NCI-H1417 treated with DMSO at 0.1 percent for 48 hours (cell line): ENCODE measurements at places on chromosomes 5 and 9.

DNA sequence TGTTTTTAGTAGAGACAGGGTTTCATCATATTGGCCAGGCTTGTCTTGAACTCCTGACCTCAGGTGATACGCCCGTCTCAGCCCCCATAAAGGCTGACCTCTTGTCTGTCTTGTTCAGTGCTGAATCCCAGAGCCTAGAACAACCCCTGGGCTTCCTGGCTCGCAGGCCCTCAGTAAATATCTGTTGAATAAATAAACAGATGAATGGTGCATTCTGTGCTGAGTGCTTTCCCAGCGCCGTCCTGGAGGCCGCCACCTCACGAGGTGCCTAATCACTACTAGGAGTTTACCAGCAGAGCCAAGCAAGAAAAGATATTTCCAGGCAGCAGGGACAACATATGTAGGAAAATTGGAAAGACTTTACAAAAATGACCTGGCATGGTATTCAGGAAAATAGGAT, 88.5 kb downstream of the SNX24 start:
- DNase-seq, result no peak

DNA sequence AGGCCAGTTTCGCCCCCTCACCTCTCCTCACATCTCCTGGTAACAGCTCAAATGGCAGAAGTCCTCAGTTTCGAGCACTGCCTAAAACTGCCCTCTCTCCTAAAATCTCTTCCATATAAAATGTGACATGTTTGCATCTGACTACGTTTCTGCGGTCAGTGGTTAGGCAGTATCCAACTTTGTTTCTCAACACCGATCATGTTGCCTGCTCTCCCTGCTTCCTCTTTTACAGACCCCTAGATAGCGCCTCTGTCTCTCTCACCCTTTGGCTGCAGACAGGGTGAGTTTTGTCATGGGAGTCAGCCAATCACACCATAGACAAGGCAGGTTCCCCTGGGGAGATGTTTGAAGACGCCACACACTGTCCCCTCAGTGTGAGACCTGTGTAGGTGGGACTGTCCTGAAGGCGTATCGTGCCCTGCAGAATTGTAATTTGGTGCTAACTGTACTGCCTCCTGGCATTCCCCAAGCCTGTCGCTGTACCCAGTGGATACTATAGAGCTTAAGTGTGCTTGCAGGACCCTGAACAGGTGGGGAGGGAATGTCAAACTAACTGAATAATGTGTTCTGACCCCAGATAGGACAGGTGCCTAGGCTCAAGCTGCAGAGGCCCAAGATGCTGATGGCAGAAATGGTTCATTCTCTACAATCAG, 1.1 kb downstream of the HEXB start:
- no peak for DNase-seq

- DNase-seq, result no peak
These were observed 15.7 kb upstream of the MSX2 start for GRCh38 chr5:174708476-174709207.

DNA sequence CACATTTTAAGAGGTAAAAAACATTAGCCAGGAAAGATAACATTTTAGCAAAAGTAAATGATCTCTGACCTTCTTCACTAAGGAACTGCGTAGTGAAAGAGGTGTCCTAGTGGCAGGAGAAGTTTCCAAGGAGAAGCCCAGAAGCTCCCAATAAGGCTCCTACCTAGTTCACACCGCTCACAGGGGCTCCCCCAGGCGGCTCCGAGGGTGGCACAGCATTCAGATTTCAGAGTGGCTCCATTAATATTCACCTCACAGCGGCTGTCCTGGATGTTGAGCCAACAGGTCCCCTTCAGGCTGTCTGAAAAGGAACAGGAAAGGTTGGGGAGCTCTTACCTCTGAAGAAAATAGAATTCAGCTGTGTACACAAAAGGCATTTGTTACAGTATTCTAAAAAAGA, 187.3 kb downstream of the FBN2 start:
- no peak for DNase-seq

- DNase-seq, result no peak
These were observed 25.1 kb downstream of the PRLR start for GRCh38 chr5:35205186-35205585.

DNA sequence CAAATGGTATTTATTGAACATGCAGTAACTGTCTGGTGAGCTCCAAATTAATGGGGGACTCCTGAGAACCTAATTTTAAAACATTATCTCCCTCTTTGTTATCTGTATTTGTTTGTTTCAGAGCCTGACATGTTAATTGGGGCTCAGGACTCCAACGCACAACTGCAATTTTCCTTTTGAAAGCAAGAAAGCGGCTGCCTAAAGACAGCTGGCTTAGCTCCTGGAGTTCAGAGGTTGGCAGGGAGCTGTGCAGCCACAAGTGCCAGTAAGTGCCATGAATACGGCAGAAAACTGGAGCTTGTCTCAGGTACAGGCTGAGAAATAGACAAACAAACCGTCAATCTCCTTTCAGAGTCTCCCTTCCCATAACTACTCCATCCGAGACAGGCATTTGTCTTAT, 80.9 kb downstream of the PPP2R2B start:
- peak; percentile 26 for DNase-seq

GRCh38 chr5:65647941-65648340, 23.1 kb downstream of the SHLD3 start:
- DNase-seq, result no peak

DNA sequence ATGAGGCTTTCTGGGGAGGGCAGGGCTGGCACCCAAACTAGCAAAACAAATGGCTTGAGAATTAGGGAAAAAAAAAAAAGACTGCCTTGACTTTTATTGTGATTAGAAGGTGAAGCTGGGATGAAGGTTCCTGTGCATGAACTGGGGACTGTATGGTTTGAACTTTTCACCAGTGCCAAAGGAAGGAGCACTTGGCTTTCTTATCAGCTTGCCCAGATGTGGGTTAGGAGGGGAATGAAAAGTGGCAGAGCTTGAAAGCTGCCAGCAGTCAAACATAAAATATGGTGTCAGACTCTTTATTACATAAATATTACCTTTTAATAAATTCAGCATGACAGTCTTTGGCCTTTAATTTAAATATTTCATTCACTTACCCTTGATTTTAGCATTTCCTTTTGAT, 182.5 kb downstream of the PSAT1 start:
- DNase-seq, result no peak

DNA sequence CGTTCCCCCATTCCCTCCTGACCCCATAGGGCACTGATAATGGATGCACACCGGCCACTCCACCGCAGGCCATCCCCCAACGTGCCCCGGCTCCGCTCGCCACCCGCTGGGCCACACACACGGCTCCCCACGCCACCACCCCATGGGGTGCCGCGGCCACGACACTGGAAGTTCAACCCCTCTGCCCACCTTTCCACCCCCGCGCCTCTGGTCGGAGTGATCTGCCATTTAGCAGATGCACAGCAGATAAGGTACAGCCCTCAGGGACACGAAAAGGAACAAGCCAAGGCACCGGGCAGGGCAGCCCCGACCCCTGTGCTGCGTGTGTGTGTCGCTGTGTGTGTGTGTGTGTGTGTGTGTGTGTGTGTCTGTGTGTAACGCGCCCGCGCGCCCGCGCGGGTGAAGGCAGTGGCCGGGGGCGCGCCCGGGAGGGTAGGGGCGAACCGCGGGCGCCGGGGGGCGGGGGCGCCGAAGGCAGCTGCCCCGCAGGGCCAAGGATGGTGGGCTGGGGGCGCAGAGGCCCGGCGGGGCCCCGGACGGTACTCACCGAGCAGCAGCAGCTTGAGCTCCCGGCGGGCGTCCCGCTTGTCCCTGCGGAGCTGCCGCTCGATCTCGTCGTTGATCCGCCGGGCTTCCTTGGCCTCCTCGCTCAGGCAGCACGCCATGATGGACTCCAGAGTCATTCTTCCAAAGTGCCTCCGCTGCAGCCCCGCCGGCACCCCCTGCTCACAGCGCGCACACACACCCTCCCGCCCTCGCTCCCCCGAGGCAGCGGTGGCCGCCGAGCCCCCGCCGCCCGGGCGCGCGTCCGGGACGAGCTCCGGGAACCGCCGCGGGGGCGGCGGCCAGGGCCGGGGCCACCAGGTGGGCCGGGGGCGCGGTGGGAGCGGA, 813 bp downstream of the GNAQ start:
- DNase-seq, result no peak

GRCh38 chr5:499233-500209, 24.7 kb downstream of the SLC9A3 start:
- DNase-seq, result no peak

GRCh38 chr9:826500-827280, 14.8 kb upstream of the DMRT1 start:
- DNase-seq, result no peak

GRCh38 chr9:120708526-120709224, 5.6 kb downstream of the MEGF9 start:
- DNase-seq, result no peak

- DNase-seq, result no peak
These were observed 24.4 kb upstream of the SMAD5 start for GRCh38 chr5:136108180-136108611.

- no peak for DNase-seq
These were observed 16.9 kb downstream of the CHSY3 start for GRCh38 chr5:129921204-129921603.

- no peak for DNase-seq
These were observed 128.4 kb downstream of the SEC61B start for GRCh38 chr9:99350461-99350860.

- DNase-seq, result no peak
These were observed 401.6 kb downstream of the TMEM232 start for GRCh38 chr5:110324876-110325275.

DNA sequence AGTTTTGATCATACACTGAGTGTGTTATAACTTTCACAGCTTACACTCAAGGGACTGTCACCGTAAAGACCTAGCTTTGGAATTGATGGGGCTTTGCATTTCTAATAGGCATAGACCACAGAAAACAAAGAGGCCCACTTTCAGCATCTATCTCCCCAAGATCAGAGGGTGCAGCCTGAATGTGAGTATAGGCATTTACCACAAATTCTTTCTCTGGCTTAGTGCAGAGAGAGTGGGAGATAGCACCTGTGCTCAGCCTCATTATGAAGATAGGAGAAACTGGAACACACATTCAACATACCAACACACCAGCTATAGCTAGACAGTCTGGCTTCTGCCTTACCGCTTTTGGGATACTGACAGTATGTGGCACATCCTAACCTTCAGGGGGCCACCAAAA, 783.4 kb upstream of the GRAMD2B start:
- DNase-seq, result no peak

DNA sequence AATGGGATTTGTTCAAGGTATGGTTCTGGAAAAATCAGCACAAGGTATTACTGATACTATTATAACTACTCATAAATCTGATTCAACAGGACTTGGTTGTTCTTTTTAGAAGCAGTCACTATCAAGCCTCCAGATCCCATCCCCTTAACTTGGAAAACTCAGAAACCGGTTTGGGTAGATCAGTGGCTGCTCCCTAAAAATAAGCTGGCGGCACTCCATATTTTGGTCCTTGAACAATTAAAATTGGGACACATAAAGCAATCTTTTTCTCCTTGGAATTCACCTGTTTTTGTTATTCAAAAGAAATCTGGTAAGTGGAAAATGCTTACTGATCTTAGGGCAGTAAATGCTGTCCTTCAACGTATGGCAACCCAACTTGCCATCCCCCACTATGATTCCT, 104.2 kb downstream of the SYK start:
- DNase-seq, result no peak

GRCh38 chr5:140565780-140566095, 1.1 kb downstream of the SLC35A4 start:
- no peak for DNase-seq

- DNase-seq, result no peak
These were observed 55.2 kb downstream of the TRIP13 start for GRCh38 chr5:947626-948471.

DNA sequence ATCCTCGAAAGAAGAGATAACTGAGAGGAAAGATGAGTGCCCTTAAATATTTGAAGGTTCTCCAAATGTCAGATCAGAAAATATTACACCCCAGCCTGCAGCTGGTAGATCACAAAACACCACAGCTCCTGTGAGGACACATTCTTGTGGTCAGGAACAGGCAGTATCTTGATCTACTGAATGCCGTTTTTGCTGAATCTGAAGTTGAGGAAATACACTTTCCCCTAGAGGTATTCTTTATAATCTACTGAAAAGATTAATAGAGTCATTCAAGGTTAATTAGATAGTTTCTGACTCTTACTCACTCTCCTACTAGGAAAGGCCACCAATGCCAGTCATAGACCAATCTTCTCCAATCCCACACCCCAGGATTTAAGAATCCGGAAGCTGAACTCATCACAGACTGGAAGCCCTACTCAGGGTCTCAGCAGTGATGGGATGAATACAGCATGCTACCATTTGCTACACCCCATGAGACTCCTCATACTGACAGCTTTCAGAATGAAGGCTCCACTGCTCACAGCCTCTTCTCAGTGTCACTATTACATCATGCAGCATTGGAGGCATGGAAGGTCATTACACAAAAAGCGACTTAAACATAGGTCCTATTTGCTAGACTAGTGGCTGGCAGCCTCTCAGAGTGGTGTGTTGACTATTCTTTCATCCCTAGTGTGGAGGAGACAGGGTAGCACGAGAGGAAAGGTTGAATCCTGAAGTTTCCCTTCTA, 143.9 kb upstream of the SLC1A3 start:
- DNase-seq, result no peak

DNA sequence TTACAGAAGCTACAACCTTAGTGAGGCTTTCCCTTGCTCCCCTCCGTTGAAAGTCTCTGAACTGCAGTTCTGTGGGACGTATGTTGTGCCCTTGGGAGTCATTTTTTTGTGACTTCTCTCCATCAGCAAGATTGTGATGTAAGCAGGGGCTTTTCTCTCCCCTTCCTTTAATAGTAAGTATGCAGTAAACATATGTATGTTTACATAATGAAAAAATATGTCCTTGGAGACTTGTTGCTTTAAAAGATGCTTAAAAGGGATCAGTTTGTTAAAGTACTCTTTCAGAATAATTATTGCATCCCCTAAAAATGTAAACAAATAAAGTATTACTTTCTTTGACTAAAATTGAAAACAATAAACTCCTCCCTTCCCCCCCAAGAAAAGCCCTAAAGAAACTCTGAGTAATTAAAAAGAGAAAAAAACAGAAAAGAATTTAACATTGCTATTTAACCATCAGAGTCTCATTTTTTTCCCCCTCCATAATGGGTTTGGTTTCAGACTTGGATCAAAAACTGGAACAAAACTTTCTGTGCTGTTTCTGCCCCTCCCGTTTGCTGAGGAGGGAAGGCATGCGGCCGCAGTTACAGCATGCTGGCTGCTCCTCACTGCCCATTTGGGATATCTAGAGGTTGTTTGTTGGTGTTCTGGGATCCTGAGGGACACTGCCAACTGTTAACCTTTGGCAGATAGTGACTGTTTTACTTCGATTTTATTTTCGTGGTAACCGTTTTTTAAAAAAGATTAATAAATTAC, 40.2 kb downstream of the TRIO start:
- no peak for DNase-seq

DNA sequence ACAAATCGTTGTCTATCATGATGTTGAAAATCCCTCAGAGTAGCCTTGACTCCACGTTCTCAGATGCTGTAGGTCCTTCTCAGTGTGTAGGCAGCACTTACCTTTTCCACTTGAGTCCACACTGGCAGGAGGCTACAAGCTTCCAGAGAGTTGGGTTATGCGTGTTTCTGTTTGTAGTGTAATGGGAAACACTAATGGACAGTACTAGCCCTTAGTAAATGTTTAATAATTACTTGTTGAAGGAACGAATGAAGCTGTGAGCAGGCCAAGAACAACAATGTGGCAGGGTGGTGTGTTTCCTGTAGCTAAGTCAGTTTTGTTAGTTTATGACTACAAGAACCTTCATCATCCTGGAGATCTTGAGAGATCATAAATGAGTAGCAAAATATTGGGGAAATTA, 83.5 kb downstream of the ARHGAP26 start:
- no peak for DNase-seq

- DNase-seq, result no peak
These were observed 48.3 kb downstream of the FAM78A start for GRCh38 chr9:131227959-131228460.

GRCh38 chr5:126104951-126105350, 318.3 kb upstream of the GRAMD2B start:
- DNase-seq, result no peak
